ENCODE measurements at places on chromosomes 7 and 10.

- DNase-seq: no peak
Measured at GRCh38 chr10:3655528-3655927, 129.5 kb downstream of the KLF6 start.

GRCh38 chr10:114526126-114526503 lies 121.8 kb upstream of the AFAP1L2 start:
- DNase-seq: no peak

DNA sequence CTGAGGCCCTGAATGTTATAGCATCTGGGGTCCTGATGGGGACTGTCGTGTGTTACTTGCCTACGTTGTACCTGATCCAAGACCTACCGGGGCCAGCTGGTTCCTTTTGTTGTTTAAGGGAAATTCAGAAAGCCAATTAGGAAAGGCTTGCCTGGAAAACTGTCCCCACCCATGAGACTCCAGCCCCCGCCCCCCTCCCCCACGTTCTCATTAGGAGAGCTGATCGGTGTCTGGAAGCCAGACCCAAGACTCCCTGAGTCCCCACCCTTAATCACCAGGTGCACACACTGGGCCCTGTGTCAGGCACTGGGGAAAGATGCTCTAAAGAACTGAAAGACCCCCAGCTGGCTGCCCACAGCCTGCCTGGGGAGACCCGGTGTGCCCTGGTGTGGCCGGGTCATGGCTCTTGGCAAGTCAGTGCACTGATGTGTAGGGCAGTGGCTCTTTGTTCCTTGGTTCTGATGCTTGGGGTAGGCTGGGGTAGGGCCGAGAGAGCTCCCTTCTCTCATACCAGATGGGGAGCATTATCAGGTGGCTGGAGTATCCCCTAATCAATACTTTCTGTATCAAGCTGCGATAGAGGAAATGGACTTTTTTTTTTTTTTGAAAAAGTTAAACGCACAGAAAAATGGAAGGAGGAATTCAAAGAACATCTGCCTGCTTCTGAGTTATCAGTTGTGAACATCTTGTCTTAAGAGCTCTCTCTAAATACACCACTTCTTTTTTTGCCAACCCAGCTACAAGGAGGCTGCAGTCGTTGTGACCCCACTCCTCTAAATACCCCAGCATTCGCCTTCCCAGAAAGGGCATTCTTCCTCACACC lies 16.9 kb downstream of the TSPAN15 start:
- no peak for DNase-seq

DNA sequence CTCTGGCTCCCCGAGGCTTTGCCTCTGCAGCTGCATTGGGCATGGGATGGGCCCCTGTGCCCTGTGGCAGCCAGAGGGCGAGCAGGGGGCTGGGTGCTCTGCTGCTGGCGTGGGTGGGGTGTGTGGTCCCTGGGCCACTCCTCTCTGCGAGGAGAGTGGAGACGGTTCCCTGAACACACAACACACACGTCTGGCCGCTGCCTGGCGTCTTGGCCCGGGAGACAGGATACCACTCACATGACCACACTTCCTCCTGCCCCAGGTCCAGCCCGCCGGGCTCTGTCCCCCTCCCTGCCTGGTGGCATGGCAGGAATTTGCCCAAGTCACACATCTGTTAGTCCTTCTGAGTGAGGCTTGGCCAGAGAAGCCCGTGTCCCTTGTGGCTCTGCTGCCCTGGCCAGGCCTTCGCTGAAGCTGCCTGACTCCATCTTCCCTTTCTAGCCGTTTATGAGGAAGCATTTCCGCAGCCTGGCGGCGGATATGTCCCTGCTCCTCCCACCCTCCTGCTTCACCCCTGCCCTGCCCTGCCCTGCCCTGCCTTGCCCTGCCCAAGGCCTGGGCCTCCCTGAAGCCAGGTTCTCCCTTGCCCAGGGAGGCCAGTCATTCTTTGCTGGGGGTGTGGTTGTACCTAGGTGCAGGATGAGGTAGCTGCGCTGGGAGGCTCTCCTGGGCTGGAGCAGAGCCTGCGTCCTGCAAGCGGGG lies 3.0 kb downstream of the BRI3 start:
- DNase-seq: no peak

DNA sequence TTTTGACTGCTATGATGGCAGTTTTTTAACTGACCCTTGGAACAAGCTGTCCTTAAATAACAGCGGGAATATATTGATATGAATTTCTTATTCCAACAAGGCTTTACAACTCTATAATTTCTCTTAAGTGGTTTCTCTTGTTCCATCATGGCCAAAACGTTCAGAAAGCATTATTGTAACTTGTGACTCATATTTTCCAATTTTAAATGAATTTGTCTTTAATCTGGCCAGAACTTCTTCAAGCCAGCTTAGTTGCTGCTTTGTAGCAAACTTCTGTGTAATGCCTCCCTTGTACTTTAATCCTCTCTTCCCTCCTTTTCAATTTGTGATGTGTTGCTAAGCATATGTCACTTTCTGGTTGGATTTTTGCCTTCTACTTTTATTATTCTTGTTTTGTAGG lies 271.9 kb downstream of the KIF20B start:
- no peak for DNase-seq

DNA sequence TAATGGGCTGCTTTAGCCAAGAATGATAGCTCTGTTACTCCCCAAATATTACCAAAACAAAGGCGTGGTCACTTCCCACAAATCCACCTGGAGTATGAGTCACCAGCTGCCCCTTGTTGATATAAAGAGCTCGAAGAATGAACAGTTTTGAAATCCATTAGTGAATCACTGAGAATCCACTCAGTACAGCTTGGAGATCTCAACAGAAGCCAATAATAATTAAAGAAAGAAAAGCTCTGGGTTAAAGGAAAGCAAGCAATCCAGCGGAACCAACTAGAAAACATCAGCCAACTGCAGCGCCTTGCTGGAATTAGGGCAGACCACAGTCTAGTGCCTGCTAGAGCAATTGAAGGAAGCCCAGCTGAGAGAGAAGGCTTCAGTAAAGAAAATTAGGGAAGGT lies 576.0 kb upstream of the C7orf33 start:
- no peak for DNase-seq

Data from NB4 (cell line).